Body of pancreas (tissue), 4 donors: ENCODE measurements at places on chromosomes 7 and 10. TPM values are rescaled to one million over a fixed set of nuclear protein-coding genes. Genes with fewer than 3 reads are reported as not detected.

DNA sequence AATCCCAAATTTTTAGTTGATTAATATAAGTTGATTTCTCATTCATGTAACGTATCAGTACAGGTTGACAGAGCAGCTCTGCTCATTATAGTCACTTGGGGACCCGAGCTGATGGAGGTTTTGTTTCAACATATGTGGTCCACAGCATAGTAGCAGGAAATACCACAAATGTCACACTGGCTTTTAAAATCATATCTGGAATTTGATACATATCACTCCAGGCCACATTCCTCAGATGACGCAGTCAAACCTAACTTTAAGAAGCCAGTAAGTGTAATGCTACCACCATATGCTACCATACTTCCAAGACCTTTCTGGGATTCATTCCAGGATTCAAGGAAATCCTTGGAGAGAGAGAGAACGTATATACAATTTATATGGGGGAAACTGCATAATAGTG is 156.3 kb downstream of the PHF14 start:
- no peak for DNase-seq
- H3K4me1 ChIP-seq: no peaks in the 10 kb centered on the region
- H3K4me3 ChIP-seq: no peak overlapping the region
- H3K36me3 ChIP-seq: no peaks in the 10 kb centered on the region
- H3K27ac ChIP-seq: no peak overlapping the region

DNA sequence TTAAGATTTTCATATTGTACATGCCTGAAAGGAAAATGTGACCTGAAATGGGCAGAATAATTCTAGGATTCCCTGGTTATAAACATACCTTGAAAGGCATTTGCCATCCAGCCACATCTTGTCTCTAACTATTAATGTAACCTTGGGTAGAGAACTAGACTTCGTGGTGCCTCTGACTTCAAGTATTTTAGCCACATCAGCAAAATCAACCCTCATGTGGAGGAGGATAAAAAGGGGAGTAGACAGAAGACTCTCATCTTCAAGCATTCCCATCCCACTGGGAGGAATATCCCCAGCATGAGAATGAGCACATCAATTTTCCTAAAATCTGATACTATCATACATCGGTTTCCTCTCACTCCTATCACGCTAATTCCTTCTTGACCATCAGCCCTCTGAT is 164.7 kb upstream of the NOBOX start:
- H3K4me3 ChIP-seq: no peak overlapping the region
- H3K36me3 ChIP-seq: no peaks in the 10 kb centered on the region
- no peak overlapping the region for H3K27ac ChIP-seq
- no peaks in the 10 kb centered on the region for H3K27me3 ChIP-seq

GRCh38 chr10:70169011-70169410 is 1.3 kb downstream of the SAR1A start:
- H3K27me3 ChIP-seq: no peaks in the 10 kb centered on the region
- H3K4me1 ChIP-seq: peaks cover 24% of the 10 kb centered on the region
- DNase-seq: no peak
- no peaks in the 10 kb centered on the region for H3K36me3 ChIP-seq
- peak overlapping the region; percentile 94 for H3K4me3 ChIP-seq

GRCh38 chr7:31710171-31710570 is 23.2 kb downstream of the PPP1R17 start:
- H3K4me3 ChIP-seq: no peak overlapping the region
- no peak overlapping the region for H3K27ac ChIP-seq
- no peaks in the 10 kb centered on the region for H3K36me3 ChIP-seq

- DNase-seq: no peak
- H3K4me3 ChIP-seq: no peak overlapping the region
- no peaks in the 10 kb centered on the region for H3K36me3 ChIP-seq
- no peaks in the 10 kb centered on the region for H3K27me3 ChIP-seq
Measured at GRCh38 chr10:62689712-62690111, 114.8 kb upstream of the ADO start.

OR6V1 gene
- not detected for total RNA-seq

DNA sequence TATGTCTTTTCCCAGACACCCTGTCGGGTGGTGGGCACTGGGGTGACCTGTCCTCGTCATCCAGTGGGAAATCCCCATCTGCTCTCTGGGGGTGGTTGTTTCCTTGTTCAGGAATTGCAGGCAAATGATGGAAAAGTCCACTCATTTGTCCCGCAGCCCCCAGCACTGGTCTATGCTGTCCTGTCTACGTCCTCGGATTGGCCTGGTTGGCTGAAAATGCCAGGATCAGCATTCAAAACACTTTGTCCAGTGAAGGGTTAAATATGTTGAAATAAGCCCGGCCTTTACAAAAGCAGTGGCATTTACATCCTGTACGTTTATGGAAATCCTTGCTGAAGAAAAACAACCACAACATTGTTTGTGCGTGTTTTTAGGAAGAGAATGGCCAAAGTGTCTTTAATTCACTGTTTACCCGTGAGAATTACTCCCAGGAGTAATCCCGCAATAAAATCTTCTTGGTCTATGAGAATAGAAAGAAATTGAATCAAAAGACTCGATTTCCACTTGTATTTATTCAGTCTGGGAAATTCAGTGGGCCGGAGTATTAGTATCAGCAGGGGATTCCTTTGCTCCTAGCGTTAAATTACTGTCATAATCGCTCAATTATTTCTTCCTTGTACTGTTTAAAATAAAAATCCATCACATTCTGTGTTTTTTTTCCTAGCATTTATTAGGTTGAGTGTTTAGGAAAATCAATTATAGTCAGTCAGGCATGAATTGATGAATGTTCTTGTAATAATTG is 116.8 kb upstream of the SH2B2 start:
- H3K36me3 ChIP-seq: no peaks in the 10 kb centered on the region
- no peak overlapping the region for H3K27ac ChIP-seq
- no peaks in the 10 kb centered on the region for H3K27me3 ChIP-seq
- peaks cover 11% of the 10 kb centered on the region for H3K4me1 ChIP-seq
- DNase-seq: peak; percentile 15

GBX1 gene
- total RNA-seq: not detected

DNA sequence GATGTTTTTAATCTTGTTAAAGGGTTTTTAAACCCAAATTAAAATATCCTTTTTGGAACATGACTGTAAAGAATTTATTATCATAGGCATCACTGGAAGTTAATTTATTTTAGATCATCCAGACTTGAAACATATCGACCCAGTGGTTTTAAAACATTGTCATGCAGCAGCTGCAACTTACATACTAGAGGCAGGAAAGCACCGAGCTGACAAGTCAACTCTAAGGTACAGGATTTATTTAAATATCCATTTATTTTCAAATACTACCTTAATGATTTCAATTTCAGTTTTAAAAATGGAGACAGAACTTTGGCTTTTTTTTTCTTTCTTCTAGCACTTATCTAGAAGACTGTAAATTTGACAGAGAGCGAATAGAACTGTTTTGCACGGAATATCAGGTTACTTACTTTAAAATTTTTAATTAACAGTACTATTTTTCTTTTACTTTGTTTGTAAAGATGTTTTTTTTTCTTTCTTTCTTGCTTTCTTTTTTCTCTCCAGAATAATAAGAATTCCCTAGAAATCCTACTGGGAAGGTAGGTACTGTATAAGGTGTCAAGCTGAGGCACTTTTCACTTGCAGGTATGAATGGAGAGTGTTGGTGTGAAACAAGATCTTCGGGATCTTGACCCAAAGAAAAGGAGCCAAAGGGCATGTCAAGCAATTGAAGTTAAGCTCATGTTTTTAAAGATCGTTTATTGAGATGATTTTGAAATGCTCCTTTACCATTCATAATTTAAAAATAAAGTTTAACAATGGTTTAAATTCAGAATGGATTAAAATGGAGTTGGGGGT is 1.8 kb downstream of the COMMD3 start:
- no peak overlapping the region for H3K4me3 ChIP-seq
- no peaks in the 10 kb centered on the region for H3K27me3 ChIP-seq
- no peaks in the 10 kb centered on the region for H3K36me3 ChIP-seq
- H3K4me1 ChIP-seq: peaks cover 43% of the 10 kb centered on the region
- H3K27ac ChIP-seq: no peak overlapping the region

DNA sequence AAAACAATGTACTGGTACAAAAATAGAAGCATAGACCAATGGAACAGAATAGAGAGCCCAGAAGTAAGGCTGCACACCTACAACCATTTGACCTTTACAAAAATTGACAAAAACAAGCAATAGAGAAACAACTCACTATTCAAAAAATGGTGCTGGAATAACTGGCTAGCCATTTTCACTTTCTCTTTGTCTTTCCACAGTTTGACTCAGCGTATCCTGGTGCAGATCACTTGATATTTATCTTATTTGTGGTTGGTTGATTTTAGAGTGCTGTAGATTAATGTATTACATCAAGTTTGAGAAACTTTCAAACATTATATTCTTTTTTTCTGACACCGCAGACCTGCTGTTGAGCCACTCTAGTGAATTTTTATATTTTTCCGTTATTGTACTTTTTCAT is 381.4 kb downstream of the DGKB start:
- no peaks in the 10 kb centered on the region for H3K4me1 ChIP-seq
- DNase-seq: no peak

GRCh38 chr7:74452748-74453321 is 871 bp upstream of the GTF2IRD1 start:
- H3K4me3 ChIP-seq: no peak overlapping the region
- no peaks in the 10 kb centered on the region for H3K36me3 ChIP-seq
- peaks cover 30% of the 10 kb centered on the region for H3K4me1 ChIP-seq
- DNase-seq: peak; percentile 50
